ENCODE measurements at places on chromosomes 13 and 19.

DNA sequence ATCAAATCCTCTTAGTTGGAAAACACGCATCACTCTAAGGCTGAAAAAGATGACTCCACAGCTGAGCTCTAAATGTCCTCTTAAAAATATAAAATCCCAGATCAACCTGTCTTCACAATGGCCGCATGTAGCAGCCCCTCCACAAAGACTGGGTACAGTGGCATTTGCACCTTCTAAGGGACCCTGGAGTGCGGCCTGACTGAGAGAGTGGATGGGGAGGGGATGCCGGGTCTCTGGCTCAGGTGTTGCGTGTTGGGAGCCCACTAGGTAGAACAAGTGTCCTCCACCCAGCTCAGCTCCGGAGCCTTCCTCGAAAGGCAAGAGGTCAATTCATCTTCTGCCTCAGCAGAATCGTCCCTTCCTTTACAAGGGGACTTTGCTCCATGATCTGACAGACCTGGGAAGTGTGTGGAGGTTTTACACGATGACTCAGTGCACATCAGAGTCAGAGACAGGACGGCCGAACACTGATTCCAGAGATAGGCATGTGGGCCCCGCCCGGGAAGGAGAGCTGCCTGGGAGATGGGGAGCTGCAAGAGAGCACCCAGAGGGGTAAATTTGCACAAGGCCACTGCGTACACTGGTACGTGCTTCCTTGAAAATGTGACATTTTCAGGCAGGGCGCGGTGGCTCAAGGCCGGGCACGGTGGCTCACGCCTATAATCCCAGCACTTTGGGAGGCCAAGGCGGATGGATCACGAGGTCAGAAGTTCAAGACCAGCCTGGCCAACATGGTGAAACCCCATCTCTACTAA is 23.5 kb upstream of the SLC15A1 start:
- DNase-seq, result no peak

DNA sequence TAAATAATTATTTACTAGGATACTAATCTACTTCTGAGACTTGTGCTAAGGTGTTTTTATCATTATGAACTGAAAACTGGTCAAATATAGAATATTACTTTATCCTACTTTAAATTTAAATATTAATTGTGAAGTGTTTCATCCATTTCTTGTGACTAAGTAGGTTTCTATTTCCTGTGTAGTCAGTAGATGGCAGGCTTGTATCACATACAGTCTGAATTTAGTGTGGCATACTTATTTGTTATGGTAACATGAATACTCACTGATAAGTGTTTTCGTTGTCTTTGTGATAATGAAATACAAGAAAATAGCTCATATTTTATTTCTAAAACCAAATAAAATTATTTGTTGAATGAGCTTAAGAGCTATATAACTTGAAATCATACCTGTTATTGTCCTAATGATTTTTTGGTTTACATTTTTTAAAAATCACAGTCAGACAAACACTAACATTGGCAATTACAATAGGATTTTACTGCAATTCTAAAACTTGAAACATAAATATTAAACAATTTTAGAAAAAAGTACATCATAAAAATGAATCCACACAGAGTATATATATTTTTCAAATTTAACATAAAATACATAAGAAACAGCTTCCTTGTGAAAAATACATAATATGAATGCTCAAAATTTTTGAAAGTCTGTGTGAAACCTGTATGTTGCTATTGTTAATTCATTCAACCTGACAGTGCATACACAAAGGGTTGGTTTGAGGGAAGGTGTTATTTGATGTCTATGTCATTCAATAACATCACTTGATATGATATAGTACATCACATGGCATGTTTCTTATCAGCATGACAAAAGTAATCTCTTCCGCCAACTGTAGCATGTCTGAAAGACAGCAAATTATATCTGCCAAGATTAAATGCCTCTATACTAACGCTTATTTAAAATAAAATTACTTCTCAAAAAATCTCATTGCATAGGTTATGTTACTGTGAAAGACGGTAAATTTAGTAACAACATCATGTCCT is 904.8 kb upstream of the PCDH20 start:
- peak; percentile 79 for DNase-seq

DNA sequence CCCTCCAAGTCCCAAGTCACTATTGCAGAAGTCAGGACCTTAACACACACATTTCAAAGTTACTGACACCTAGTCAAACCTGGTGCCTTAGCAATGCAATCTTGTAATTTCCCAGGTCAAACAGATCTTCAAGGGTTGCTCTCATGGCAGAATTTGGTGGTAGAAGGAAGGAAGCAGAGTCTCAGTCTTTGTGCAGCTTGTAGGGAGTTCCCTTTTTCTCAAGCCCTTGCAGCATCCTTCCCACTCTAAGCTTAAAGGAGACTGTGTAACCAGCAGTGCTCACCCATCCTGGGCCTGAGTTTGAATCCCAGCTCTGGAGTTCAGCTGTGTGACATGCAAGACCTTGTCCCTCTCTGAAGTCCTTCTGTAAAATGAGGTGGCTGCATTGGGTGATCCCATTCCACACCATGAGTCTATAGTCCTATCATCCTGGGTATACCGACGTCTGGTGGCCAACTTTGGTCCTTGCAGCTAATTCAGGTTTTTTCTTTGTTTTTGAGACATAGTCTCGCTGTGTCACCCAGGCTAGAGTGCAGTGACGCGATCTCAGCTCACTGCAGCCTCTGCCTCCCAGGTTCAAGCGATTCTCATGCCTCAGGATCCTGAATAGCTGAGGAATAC is 9.8 kb downstream of the SIGLEC10 start:
- peak; percentile 64 for DNase-seq

DNA sequence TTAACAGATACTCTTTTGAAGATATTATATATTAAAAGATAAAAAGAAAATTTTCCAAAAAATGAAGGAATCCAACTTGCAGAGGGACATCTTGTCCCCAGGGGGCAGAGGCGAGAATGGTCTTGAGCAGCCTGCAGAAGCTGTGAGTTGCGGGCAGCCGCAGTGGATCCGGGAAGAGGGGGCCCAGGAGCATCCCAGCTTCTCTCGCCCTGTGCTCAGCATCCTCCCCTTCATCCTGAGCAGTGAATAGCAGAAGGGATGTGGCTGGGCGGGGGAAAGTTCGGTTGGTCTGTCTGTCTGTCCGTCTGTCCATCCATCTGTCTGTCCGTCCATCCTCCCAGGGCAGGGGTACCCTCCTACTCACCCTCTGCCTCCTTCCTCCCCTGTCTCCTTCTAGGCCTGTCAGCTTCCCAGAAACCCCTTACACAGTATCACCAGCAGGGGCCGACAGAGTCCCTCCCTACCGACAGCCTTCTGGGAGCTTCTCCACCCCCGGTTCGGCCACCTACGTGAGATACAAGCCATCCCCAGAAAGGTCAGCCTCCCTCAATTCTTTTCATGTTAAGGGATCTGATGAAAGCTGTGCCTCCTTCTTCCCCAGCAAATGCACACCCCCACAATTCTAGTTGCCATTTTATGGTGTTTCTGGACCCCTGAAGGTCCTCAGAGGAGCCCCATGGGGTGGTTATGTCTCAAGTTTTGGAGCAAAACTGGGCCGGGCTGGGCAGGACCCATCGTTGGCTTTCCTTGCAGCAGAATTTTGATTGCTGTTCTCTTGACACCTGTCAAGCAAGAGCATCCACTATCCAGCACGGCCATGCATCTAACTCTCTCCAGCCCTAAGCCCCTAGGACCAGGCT is 81.6 kb downstream of the DPF1 start:
- DNase-seq, result peak; percentile 80

- no peak for DNase-seq
These were observed 108.1 kb upstream of the UBL3 start for GRCh38 chr13:29958476-29958875.

GRCh38 chr13:78030341-78030896 is 111.8 kb upstream of the EDNRB start:
- peak; percentile 46 for DNase-seq

- no peak for DNase-seq
These were observed 484.5 kb downstream of the DIAPH3 start for GRCh38 chr13:59679254-59679653.

DNA sequence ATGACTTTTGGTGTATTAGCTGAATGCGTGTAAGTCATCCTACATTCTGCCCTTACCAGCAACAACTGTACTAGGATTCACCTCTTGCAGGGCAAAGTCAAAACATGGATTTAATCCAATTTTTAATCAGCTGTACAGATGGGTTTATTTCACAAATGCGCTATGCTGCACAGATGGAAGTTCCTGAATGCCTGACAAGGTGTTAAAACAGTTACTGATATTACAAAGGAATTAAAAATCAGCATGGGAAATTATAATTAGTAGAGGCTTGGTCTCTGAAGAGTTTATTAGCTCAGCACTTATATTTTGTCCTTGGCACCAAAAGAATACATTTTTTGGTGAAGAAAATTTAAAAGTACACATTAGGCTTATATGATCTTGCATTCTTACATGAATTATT is 448.9 kb downstream of the PCDH9 start:
- no peak for DNase-seq

DNA sequence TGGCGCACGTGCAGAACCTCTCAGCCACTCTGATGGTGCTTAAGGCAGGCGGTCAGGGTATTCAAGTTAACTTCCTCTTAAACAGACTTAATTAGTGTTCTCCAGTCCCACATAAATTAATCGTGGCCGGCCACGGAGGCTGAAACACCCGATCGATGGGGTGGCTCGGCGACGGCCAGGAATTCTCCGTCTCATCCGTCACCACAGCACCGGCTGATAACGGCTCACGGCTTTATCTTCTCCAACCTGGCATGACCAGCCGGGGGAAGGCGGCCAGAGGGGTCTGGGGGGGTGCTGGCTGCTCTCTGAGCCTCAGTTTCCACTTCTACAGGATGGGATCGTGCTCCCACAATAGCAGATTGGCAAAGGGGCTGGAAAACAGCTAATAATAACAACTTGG is 32.6 kb upstream of the TCF3 start:
- DNase-seq, result no peak

GRCh38 chr19:51541458-51542357 is 10.2 kb upstream of the SIGLEC6 start:
- DNase-seq, result no peak

DNA sequence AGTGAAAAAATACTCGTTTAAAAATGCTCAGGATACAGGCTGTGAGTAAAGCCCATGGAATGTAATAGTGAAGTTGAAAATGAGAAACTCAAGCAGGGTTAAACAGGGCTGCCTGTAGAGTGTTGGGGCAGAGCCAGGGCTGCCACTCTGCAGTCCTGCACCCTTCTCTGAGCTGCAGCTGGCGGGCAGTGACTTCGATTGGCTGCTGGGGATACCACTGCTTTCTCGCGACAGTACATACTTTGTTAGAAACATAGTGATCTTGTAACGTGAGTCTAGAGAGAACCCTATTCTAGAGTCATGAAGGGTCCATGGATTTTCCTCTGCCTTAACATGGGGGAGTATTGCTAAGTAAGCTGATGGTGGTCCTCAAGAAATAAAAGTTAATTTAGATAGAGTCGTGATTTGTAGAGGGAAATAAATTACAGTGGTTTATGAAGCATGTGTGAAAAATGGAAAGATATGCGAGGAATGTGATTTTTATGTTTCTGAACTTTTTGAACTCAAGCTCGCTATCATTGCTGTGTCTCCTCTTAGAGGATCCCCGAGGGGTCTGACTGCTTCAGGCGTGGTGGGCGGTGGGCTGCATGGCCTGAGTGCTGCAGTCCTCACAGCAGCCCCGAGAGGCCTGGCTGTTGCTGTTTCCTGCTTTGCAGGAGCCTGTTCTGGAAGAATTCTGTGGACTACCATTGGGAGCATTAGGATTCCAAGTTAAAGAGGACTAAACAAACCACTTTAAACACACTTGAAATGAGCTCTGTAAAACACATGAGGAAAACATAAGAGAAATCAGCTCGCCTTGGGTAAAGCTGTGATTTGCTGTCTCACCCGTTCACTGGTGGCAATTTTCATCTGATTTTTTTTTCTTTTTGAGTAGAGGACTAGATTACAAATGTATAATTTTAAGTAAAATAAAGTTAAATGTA is 95.7 kb downstream of the ARHGEF7 start:
- DNase-seq, result peak; percentile 82

GRCh38 chr19:17075864-17076542 is 426 bp downstream of the MYO9B start:
- no peak for DNase-seq

DNA sequence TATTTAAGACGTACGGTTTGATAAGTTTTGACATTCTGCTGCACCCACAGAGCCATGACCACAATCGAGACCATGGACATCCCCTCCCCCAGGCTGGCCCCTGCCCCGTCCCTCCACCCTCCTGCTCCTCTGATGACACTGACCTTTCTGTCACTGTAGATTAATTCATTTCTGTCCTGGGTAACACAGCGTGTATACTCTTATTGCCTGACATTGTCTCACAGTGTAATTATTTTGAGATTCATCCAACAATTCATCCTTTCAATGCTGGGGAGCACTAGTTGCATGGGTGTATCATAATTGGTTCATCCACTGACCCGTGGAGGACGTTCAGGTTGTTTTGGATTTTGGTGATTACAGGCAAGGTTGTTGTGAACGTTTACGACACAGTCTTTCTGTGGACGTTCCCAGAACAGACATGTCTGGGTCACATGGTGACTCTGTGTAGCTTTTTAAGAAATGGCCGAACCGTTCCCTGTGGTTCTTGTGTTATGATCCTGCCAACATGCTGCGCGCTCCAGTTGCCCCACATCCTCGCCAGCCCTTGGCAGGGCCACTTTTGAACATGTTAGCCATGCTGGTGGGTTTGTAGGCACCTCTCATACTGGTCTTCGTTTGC is 41.9 kb downstream of the C13orf46 start:
- no peak for DNase-seq

DNA sequence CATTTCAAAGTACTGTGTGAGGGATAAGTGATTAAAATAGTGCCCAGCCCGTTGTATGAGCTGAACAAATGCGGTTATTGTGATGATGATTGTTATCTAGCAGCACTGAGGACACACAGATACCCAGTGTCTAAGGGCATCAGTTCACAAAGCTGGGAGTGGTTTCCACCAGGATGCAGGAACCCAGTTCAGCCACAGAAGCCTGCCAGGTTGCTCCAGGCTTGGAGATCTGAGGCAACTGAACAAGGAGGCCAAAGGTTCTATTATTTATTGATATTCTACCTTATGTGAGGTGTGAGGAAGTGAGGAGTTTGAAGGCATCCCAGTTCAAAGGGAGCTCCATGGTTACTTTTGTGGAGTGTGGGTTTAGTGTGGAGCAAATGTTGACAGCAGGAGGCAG is 13.2 kb downstream of the DIAPH3 start:
- no peak for DNase-seq

- peak; percentile 54 for DNase-seq
These were observed 2.0 kb downstream of the ETV2 start for GRCh38 chr19:35643255-35644205.

GRCh38 chr13:23844132-23844531 is 45.1 kb downstream of the MIPEP start:
- no peak for DNase-seq

GRCh38 chr19:18637673-18638630 is 1.1 kb downstream of the KLHL26 start:
- no peak for DNase-seq

DNA sequence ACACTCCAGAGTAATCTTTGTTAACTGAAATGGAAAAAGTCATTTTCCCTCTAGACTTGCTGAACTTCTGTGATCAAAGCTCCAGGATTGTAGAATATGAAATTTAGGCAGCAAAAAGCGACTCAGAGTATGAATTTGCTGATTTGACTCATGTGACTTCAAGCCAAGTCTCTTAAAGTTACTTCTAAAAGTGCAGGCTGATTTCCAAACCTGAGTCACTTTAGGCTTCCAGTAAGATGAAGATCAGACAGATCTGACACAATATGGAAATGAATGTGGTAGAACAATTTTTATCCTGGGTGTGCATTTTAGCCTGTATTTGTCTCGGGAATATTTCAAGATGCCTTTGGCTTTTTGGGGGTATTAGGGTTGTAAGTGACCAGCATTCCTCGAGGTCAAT is 151.0 kb upstream of the TMTC4 start:
- DNase-seq, result no peak
